Endothelial cell (in vitro differentiated cells): ENCODE measurements at places on chromosomes 12 and 14.

GRCh38 chr14:54085841-54086240 lies 129.2 kb upstream of the BMP4 start:
- DNase-seq: no peak

DNA sequence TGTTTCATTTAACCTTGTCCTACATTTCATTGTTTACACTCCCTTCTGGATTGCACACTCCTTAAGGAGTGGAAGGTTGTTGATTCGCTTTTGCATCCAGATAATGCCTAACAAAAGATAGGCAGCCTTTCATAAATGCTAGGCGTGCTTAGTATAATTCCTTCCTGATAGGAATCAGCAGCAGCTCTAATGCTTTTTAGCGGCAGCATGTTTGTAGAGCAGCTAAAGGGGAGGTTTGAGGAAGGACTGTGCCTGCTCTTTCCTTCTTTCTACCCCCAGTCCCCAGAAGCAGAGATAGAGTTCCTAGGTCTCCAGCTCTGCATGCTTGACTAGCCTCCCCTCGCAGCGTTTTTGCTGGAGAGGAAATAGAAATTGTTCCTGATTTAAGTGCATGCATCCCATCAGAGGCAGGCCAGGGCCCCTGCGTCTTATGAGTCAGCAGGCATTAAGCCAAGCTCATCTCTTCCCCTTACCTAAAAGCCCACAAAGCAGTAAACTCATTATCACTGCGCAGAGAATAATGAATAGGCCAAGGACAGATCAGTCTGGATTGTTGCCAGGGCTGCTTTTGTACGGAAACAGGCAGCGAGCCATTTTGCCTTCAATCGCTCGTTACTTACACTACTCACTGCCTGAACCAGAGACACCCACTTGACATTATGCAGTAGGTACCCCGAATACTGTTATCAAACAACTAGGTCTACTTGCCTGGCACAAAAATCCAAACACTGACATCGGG lies 14.0 kb upstream of the TBPL2 start:
- no peak for DNase-seq

DNA sequence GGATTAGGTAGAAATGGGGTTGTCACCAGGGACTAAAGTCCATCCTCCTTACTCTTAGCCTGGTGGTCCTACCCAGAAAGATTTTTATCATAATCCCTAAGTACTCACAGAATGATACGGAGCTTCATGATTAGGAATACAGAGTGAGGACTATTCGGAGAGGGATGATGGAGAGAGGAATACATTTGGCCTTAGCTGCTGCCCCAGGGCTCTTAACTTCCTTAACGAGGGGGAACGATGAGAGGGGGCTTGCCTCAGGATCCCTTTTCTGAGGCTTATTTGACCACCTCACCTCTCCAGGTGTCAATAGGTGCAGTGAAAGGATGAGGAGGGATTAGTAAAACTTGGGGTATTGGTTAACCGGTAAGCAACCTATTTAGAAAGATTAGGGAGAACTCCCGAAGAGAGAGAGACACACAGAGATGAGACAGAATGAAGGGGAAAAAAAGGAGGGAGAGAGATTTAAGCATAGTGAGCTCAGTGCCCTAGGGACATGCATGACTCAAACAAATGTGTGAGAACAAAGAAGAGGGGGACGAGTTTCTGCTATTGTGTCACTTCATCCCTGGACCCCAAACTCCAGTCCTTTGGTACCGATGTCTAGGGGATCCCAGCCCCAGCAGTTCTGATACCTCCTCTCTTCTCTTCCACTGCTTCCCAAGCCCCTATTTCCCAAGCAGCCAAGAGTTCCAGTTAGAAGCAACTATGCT lies 1.1 kb downstream of the NFE2 start:
- no peak for DNase-seq

DNA sequence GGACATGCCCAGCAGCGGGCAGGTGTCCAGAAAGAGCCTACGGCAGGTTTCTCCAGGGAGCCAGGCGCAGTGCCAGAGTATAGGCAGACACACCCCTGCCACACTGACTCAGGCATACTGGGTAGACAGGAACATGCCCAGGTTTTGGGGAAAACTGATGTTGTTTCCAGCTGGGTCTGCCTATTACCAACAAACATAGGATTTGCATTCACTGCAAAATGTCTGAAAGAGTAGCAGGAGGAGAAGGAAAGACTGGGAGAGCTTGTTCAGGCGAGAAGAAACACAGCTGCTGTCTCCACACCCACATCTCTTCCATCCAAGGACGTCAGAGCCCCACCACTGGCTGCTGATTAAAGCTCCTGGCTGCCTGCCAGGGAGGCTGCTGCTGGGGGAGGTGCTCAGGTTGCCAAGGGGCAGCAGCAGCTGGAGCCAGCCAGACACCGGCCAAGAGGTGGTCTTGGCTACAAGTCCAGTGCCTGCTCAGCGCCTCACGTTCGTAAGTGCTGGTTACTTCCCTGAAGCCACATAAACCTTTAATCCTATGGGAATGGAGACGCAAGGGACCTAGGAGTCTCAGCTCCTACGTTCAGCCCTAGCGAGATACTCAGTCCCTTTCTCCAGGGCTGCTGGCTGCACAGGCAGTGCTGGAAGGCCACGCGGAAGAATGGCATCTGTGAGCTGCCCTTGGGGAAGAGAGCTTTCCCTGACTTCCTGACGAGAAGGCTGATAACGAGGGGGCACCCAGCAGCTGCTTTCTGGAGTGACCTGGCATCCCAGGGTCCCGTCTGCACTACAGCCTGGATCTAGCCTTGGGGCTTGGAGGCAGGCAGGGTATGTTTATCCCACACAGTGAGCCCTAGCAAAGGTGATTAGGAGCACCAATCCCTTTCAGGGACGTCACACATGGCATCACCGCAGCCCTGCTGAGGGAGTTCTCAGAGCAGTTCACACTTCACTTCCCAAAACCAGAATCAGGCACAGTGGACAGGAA lies 58.1 kb downstream of the PLEKHG3 start:
- no peak for DNase-seq

DNA sequence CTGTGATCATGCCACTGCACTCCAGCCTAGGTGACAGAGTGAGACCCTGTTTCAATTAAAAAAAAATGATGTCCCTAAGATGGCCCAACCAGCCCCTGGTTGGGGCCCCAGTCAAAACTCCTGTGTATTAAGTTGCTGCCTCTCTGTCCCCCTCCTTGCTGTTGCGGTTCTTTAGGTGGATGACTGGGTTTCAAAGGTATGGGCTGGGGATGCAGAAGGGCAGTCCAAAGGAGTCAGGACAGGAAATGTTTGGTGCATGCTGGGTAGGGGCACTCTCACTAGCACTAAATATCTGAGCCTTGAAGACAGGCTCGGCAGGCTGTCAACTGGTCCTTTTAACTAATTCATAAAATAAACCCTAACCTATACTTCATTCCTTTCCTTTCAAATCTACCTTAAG lies 12.0 kb upstream of the PIP4K2C start:
- DNase-seq: no peak

GRCh38 chr12:18261273-18261672 lies at the start of gene PIK3C2G:
Gene PIK3C2G, plus strand, starts transcription at chr12:18261518. Its CDS starts 20,564 bp downstream, at chr12:18282082.
- no peak for DNase-seq

GRCh38 chr14:102086709-102086971 lies 204 bp downstream of the HSP90AA1 start:
- no peak for DNase-seq

- no peak for DNase-seq
These were observed 297.5 kb upstream of the SLC16A7 start for GRCh38 chr12:59298296-59298695.

GRCh38 chr12:22731236-22731635 lies 106.3 kb downstream of the ETNK1 start:
- no peak for DNase-seq

DNA sequence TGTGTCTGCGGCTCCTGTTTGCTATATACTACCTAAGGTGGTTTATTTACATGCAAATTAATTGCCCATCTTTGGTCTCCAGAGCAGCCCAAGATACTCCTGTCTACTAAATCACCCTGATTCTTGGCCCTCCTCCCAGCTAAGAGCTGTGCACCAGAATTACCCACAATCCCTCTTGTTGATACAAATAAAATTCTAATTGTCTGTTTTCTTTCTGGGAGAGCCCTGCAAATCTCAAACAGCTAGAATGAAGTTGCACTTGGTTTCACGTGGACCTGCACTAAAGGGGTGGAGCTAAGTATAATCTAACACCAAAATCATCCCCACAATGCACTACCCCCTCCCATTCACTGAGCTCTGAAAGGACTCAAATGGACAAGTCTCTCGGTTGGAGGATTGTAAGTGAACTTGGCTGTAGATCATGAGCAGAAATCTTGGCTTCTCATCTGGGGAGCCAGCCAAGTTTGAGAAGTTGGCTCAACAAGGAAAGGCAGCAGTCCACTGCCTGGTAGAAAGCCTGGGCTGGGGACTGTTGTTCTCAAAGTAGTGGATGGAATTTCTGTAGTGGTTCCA lies 6.6 kb downstream of the MAX start:
- no peak for DNase-seq

DNA sequence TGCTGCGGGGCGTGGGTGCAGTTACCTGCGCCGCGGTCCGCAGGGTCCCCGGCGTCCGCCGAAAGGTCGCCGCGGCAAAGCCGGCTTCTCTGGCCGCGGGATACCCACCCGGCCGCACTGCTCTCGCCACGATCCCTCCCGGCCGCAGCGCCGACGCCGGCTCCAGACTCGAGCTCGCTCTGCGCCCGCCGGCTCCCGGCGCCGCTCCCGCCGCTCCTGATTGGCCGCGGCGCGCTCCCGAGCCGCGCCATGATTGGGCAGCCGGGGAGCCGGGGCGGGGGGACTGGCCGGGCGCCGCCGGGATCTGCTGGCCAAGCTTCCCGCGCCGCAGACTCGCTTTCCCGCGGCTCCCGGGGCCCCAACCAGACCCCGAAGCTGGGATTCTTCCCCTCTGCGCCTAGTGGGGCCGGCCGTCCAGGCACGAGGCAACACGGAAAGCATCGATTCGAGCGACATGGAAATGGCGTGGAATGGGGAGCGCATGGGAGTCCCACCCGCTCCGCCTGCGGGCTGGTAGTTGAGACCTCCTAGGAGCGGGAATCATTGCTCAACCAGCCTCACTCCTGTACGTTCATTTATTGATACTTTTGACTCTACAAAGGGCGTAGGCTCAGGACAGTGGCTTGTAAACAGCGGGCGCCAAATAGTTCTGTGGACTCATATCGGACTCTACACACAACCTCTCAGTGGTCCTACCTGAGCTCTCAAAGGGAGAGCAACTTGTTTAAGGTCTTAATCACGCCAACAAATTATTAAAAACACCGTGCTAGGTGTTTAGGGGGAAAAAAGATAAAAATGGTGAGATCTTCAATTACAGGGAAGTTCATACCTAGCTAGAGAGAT lies 36.4 kb upstream of the STON2 start:
- DNase-seq: peak; percentile 89

DNA sequence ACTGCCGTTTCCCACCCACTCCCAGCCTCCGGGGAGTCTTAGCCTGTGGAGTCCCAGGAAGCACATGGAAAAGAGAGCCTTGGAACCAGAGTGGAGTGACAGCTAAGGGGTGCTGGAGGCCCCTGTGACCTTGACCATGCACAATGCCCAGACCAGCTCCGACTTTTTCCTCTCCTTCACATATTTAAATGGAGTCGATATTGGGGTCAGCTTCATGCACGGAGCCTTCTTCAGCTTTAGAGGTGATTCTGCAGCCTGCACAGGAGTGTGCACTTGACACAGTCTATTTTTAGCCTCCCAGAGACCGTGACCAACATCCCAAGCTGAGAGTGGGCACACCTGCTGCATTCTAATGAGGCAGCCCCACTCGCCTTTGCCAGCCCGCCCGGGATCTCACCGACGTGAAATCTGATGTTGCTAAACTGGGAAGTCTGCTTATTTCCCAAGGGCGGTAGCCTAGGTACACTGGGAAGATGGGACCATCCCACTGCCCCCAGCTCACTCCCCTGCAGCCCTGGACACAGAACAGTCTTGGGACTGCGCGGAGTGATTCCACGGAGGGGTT lies 47.5 kb downstream of the PRMT8 start:
- DNase-seq: no peak

DNA sequence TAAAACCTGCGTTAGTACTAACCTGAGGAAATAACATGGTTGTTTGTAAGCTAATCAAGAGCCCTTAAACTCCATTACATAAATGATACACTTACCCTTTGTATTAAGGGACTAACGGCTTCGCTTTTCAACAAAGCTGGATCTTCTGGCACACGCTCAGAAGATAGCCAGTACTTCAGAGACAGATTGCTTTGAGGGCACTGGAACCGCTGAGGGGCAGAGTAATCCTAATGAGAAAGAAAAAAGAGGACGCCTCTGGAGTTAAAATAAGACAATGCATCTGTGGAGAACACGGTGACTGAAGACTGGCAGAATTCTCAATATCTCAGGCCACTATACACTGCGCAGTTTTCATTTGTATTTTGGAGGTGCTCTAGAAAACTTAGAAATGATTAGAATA lies 1.5 kb upstream of the KTN1 start:
- no peak for DNase-seq

DNA sequence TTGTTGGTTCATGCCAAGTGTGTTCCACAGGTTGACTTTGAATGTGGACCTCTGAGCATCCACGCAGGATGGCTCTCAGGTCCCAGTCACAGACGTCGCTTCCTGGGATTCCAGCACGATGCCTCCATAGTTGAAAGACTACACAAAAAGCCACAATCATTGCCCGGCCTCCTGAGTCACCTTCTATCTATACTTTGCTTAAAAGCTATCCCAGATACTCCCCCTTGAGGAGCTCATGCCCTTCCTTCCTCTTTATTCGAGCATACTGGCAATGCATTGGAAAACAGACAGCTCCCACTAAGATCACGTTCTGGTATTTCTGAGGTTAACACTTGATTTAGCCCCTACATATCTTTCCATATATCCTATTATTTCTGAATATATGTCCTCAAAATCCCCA lies 40.1 kb downstream of the ZNF664 start:
- DNase-seq: no peak

GRCh38 chr12:68785358-68785757 lies 22.6 kb upstream of the MDM2 start:
- DNase-seq: no peak

DNA sequence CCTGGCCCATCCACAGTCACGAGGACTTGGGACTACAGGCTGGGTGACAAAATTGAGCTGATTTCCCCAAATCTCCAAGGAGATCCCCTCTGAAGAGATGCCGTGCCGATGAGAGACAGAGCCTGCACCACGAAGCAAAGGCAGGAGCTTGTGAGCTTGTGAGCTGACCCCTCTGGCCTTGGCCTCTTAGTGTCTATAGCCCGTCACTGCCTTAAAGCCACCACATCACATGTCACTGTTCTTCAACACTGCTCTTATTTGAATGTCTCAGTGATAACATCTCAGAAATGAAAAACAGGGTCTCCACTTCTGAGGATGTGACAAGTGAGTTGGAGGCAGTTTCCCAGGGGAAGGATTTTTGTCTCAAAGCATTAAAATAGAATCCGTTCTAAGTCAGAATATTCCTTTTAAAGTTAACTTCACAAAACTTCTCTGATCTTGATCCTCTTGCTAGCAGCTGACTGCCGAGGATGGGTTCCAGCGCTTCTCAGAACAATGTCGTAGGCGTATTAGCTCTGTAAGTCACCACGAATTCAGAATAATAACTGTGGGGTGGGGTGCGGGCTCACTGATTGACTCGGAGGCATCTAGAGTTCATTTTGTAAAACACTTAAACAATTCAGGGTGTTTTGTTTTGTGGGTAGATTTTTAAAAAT lies 37.5 kb downstream of the CHST11 start:
- DNase-seq: no peak
